Activated T-helper 9 cell treated with anti-CD3 and anti-CD28 coated beads, Interleukin-2, amount 50 U/mL, for 16 hours (primary cell): ENCODE measurements at places on chromosomes 3 and 15.

GRCh38 chr3:100335434-100335833, 877 bp downstream of the NIT2 start:
- no peak for DNase-seq

DNA sequence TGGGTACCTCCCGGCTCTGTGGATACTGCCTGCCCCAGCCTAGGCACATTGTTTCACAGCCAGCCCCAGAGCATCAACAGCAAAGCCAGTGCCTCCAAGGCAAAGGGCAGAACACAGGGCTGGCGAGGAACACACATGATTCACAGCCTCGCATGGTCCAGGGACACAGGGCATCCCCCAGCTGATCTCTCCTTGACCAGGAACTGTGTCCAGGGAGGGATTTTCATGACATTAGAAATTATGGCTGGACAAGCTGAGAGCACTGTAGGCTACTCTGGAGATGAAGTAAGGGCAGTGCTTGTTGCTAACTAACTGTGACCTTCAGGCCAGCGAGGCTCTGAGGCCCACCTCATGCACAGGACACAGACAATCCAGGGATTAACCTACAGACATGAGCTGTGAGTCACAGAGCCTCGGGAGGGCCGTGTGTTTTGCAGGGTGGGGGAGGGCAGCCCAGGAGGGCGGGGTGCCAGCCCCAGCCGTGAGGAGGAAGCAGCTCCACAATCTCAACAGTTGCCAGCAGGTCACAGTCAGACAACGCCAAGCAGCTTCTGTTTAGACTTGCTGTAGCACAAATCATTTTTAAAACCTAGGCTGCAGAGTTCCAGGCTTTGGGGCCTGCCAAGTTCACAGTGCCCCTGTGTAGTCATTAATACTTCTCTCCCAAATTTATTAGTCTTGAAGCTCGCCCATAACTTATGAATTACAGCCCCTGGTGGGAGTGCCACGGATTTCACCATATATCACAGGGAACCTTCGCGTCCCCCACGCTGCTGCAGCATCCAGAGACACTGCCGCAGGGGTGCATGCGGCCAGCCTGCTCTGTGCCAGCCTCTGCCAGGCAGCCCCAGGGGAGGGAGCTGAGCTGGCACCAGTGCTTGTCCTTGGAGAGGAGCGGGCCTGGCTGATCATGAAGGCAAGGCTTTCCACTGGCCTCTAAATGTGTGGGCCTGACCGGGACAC, 114.7 kb downstream of the ETFA start:
- DNase-seq = no peak

GRCh38 chr3:134766290-134766689, 28.8 kb upstream of the EPHB1 start:
- DNase-seq = no peak

DNA sequence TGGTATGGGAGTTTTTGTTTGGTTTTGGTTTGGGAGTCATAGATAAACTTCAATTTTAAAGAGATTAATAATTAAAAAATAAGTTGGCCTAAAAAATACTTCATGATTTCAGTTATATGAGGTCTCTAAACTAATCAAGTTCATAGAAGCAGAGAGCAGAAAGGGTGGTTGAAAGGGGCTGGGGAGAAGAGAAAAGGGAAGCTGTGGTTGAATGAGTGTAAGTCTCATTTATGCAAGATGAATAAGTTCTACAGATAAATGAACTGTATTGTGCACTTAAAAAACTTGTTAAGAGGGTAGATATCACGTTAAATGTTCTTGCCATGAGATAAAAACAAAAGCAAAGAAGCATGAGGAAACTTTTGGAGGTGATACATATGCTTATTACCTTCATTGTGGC, 188.7 kb downstream of the NSUN3 start:
- DNase-seq = no peak

DNA sequence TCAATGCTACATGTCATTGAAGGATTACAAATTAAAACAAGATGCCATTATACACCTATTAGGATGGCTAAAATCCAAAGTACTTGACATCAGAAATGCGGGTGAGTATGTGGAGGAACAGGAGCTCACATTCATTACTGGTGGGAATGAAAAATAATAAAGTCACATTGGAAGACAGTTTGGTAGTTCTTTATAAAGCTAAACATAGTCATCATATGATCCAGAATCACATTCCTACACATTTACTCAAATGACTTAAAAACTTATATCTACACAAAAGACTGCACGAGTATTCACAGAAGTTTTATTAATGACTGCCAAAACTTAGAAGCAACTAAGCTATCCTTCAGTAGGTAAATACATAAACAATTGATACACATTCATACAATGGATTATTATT, 147.2 kb downstream of the ISL2 start:
- DNase-seq = no peak

DNA sequence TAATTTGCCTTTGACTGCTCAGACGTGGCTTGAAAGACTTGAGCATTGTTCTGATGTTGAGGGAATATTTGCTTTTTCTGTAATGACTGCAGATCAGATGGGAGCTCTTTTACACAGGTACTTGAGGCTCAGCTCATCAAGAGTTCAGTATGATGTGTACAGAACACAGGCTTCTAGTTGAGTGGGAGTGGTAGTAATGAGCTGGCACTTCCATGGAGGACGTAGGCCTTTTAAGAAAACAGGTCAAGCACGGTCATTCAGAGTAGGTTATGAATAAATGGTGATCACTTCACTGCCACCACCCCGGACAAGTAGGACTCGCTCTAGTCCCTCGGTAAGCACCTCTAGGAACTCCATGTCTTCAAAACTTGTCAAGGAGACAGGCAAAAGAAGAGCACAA, 8.8 kb downstream of the EMC4 start:
- DNase-seq = no peak
